Urothelium cell line (cell line): ENCODE measurements at places on chromosomes 13 and 19.

- no peak for DNase-seq
Measured at GRCh38 chr13:95352486-95352885, 51.2 kb upstream of the ABCC4 start.

- no peak for DNase-seq
Measured at GRCh38 chr13:101916775-101917474, 464.4 kb downstream of the ITGBL1 start.

GRCh38 chr19:49338691-49339300, 3.6 kb downstream of the CD37 start:
- peak; percentile 33 for DNase-seq

DNA sequence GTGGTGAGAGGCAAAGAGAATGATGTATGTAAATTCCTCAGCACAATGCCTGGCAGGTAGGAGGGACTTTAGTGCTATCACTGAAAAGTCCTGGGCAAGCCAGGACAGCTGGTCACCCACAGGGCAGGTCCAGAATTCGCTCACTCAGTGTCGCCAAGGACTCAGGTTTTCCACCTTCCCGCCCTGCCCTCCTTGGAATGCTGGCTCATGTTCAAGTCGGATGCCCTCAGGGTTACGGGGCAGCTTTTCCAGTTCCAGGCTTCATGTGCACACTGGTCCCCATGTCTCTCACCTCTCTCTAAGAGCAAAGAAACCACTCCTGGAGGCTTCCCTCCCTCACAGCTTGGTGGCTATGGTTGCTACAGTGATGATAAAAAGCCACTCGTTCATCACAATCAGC, 24.8 kb upstream of the NAXD start:
- DNase-seq, result no peak

GRCh38 chr13:34224877-34225276, 406.9 kb downstream of the RFC3 start:
- no peak for DNase-seq

- DNase-seq, result peak; percentile 44
Measured at GRCh38 chr13:75636436-75637180, 478 bp downstream of the LMO7 start.

GRCh38 chr13:27830010-27830409, 37.7 kb downstream of the GSX1 start:
- peak; percentile 70 for DNase-seq

GRCh38 chr13:109764470-109765291, 21.7 kb downstream of the IRS2 start:
- no peak for DNase-seq

DNA sequence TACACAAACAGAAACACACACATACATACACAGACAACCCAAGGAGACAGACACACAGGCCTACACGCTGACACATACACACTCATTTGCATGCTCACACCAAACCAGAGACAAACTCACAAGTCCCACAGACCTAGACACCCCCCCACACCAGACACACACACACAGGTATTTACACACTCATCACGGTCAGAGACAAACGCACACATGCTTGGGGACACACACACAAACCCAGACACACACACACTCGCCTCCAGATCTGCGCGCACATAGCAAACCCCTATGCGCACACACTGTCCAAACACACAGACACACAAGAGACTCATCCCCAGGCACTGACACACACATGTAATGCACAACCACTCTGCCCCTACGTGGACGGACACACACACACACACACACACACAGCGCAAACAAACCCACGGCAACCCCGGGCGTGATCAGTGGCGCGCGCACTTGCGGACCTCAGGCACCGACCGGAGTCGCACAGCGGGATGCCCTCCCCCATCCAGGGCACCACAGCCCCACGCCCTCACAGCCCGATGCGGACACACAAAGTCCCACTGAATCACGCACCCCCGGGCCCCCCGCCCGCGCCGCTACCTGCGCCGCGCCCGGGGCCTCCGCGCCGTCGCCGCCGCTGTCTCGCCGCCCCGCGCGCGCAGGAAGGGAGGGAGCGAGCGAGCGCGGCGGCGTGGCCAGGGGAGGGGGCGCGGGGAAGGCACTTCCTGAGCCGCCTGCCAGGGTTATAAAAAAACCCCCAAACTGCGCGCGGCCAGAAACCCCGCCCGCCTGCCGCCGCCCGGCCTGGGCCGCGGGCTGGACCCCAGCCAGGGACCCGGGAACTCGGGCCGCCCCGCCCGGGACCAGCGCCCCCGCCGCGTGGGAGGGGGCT, at the start of gene ADAMTS10:
ADAMTS10 (minus strand) TSS at position 675 of the 895 bp plus-strand sequence. CDS start 5,005 bp downstream, outside the sequence.
- no peak for DNase-seq

DNA sequence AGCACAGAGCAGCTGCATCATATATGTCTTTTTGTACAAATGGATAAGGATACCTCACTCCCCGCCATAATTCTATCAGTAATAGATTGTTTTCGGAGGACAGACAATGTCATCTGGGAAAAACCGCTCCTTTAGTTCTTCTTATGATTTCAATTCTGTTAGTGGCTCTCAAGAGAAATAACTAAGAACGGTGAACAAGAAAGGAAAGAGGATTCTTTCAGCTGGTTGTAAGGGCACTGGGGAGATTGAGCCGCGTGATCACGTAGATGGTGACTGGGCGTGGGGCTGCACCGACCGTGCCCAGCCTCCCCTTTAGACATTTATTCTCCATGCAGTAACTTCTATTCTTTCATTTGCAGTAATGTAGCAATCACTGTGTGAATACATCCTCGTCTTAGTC, 99.4 kb upstream of the PEG3 start:
- no peak for DNase-seq

GRCh38 chr13:30991922-30992321, 59.5 kb downstream of the TEX26 start:
- DNase-seq, result no peak

- DNase-seq, result no peak
Measured at GRCh38 chr13:76929851-76930374, 18.4 kb upstream of the ACOD1 start.

GRCh38 chr19:46126086-46126580, 1.6 kb upstream of the IGFL3 start:
- no peak for DNase-seq

- DNase-seq, result no peak
Measured at GRCh38 chr19:40510526-40511115, 43.8 kb downstream of the SPTBN4 start.

- DNase-seq, result no peak
Measured at GRCh38 chr19:54389553-54389952, 24.8 kb upstream of the LAIR1 start.

DNA sequence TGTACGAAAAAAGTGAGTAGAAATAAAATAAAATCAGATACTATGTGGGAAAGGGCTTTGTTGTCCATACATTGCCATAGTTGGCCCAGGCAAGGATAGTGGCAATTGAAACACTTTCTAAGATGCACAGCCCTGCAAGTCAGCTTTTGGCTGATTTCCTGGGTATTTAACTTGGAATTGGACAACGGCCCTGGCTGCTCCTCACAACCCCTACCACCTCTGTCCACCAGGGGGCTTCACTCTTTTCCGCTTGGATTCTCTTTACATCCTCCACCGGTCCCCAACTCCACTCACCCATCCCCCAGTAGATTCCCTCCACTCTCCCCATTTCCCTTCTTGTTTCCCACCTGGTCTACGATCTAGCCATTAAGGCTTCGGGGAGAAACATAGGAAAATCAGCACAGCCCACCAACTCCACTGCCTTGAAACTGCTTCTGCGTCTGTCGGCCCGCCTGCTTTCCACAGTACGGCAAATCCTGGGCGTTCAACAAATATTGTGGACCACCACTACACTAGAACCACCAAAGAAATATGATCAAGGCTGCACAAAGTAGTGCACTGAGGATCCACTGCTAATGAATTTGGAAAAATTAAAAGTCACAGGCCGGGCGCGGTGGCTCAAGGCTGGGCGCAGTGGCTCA, 48.6 kb upstream of the GTF3A start:
- peak; percentile 66 for DNase-seq

GRCh38 chr13:52780611-52781010, 41.0 kb upstream of the CNMD start:
- DNase-seq, result no peak

DNA sequence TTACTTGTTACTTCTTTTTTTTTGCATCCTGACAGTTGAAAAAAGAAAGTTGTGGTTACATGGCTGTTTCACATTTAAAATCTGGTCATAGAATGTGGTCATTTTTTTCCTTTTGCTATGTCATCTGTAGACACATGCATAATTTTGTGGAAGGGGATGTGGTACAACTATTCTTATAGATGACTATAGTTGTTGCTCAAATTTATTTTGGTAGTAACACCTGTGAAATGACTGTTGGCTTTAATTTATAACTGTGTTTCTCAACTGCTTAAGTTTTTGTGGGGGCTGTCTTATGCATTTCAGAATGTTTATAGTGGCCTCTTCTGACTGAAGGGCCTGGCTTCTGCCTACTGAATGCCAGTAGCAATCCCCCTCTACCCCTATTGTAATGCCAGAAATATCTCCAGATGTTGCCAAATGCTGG, 130.5 kb downstream of the PAN3 start:
- no peak for DNase-seq

GRCh38 chr19:8020681-8021080, 15.2 kb upstream of the ELAVL1 start:
- DNase-seq, result no peak

GRCh38 chr19:48796298-48797083, 14.3 kb downstream of the BCAT2 start:
- no peak for DNase-seq

GRCh38 chr13:94303644-94304174, 175.8 kb downstream of the DCT start:
- DNase-seq, result no peak

GRCh38 chr13:30882026-30882850, 23.8 kb upstream of the MEDAG start:
- no peak for DNase-seq

GRCh38 chr13:58698531-58698930, 1067.0 kb downstream of the PCDH17 start:
- no peak for DNase-seq

GRCh38 chr19:40927567-40927966, 45.5 kb upstream of the CYP2A7 start:
- DNase-seq, result no peak

DNA sequence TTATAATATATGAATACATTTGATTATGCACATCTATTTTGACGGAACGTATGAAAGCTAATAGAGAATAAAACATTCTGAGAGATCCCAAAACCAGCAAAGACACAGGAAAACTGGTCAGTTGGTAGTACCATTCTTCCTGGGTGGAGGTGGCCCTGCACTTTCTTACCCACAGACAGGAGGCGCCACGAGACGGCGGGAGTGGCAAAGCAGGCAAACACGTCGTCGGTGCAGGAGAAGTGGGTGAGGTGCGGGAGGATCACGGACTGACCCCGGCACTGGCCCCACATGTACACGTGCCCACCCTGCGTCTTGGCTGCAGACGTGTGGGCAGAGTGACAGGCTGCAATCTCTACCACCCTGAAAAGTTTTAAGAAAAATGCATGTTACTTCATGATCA, 36.1 kb downstream of the RCBTB1 start:
- no peak for DNase-seq

GRCh38 chr13:47886314-47886713, 114.8 kb downstream of the SUCLA2 start:
- DNase-seq, result no peak

- DNase-seq, result no peak
Measured at GRCh38 chr13:79674765-79675515, 194.0 kb downstream of the NDFIP2 start.

- peak; percentile 84 for DNase-seq
Measured at GRCh38 chr19:13774217-13775191, at the start of gene C19orf53. Gene C19orf53, plus strand, starts transcription at chr19:13774456. Its CDS starts 22 bp downstream, at chr19:13774478.

- no peak for DNase-seq
Measured at GRCh38 chr19:42125536-42125935, 6.7 kb downstream of the POU2F2 start.

GRCh38 chr13:24103782-24104372, 56.6 kb upstream of the SPATA13 start:
- no peak for DNase-seq

- DNase-seq, result no peak
Measured at GRCh38 chr13:93903909-93904308, 575.6 kb downstream of the DCT start.

DNA sequence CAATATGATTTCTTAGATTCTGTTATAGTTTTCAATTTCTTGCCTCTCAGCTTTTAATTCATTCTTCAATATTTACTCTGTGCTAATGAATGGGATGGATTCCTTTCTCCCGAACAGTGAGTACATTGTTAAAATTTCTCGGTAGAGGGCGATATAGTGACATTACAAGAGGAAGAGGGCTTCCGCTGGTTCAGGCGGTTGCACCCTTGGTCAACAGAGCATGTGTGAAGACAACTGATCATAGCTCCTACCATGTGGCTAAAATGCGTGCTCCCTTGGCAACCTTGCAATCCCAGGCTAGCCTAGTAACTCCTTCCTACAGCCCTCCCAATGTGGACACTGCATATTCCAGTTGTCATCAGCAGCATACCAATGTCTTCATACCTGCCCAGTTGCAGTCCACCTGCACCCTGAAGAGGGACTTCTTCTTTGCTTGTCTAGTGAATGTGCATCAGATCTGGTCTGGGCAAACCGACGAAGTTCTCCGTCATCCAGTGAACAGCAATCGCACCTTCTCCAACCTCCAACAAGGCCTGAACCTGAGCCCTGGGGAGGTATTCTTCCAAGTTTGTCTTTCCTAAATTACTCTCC, 653.0 kb upstream of the GPC6 start:
- DNase-seq, result peak; percentile 14

GRCh38 chr13:94312511-94313216, 166.8 kb downstream of the DCT start:
- no peak for DNase-seq

DNA sequence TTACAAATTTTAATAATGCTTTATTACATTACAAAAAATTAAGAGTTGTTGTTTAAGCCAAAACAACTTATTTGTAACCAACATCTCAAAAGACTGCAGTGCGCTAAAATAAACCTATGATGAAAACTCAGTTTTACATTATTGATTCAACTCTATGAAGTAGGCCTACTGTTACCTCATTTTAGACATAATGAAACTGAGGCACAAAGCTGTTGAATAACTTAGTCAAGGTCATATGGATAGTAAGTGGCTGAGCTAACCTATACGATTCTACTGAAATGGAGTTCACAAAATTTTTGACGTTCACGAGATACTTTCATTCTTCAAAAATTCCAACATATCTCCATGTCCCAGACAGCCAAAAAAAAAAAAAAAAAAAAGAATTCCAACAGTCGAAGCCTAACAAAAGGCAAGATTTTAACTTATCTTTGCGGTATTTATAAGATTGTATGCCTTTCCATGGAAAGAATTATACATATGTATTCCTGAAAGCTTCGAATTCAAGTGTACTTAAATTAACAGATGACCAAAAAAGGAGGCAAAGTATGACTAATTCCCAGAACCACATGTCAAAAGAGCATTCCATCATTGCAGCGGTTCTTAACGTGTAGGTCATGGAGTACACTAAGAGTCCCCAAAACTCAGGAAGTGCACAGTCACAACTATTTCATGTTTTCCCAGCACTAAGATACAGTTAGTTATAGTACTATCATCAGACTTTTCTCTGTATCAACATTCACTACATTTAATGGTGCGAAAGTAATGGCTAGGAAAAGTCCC, 69.4 kb downstream of the PSPC1 start:
- peak; percentile 2 for DNase-seq

- DNase-seq, result no peak
Measured at GRCh38 chr13:35592457-35592856, 116.0 kb upstream of the MAB21L1 start.

- no peak for DNase-seq
Measured at GRCh38 chr13:24892829-24893228, 128.9 kb downstream of the RNF17 start.
